ENCODE measurements at places on chromosomes 2 and 18.

- DNase-seq: no peak
These were observed 19.5 kb downstream of the BCL2 start for GRCh38 chr18:63299837-63300745.

DNA sequence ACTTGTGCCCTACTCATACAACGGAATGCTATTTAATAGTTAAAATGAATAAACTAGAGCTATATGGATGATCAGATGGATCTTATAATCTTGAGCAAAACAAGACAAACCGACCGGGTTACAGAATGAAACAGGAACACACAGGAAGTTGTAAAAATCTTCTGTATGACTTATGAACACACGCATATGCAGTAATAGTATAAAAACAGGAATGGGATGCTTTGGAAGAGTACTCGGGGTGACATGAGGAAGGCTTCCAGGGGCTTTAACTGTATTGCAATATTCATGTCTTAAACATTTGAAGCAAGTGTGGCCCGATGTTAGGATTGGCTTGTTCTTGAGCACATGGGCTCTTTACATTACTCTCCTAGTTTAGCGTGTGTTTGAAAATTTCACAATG lies 14.9 kb upstream of the E2F6 start:
- no peak for DNase-seq

DNA sequence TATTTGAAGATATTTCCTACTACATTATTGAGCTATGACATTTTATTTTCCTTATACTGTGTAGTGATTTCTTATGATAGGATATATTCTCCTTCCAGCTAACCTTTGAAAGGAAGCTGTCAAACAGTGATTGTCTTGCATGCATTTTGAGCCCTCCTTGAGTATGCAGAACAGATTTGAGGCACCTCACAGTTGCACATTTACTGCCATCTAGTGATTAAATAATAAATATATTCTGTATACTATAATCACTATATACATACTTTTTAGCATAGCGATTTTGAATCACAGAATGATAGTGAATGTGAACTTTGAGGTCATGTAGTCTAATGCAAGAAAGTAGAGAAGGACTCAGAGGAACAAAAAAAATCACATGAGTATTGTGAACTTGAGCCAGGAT lies 268.4 kb upstream of the CDH19 start:
- DNase-seq: no peak

DNA sequence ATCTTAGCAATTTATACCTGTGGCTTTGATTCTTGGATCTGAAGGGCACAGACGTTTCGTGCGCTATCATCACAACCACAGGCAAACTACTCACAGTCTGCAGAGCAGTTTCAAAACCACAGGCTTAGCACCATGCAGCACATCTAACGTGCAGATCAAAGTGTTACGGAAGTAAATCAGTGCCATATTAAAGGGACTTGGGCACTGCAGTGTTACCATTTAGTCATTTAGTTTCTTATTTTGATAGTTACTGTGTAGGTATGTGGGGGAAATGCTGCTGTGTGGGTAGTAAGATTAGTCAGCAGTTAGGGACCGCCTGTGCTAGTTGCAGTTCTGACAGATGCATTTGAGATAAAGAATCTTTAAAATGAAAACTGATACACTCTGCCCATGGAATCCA lies 384.0 kb downstream of the NBAS start:
- no peak for DNase-seq

DNA sequence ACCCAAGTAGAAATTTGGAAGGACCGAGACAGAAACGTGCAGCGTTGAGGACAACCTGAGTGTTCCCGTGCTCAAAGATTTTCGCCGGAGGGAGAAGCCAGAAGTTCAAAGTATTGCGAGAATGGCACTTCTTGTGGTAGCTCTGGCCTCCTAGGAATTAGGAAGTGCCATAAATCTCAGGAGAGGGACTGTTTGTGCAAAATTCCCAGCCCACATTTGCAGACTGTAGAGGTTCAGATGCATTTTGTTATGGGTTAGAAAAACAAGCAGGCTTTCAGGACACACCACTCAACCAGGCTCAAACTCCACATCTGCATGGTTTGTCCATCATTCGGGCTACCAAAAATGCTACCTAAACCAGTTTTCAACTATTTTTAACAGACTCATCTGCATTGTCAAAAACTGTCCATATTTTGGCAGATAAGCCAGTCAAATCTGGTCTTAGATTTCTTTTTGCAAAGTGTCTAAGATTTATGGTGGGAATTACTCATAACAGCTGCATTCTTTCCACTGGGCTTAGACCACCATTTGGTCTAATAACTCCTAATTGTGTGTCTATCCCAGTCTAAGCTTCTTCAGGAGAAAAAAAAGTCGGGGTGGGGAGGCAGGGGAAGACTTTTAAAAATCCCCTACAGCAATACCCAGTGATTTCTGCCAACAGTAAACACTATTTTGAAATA lies 422.9 kb downstream of the ARHGAP15 start:
- DNase-seq: no peak

DNA sequence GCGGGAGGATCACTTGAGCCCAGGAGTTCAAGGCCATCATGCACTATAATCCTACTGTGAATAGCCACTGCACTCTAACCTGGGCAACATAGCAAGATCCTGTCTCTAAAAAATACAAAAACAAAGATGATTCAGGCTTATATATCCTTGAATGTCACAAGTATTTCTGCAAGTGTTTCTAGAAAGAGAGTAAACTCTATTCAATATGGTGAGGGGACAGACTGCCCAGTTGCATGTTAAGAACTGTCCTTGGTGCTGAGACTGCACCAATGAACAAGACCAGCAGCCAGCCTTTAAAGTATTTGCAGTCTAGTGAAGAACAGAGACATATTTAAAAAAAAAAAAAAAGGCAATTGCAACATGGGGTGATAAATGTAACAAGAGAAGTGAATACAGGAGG lies 16.4 kb downstream of the MAP3K19 start:
- DNase-seq: peak; percentile 16

DNA sequence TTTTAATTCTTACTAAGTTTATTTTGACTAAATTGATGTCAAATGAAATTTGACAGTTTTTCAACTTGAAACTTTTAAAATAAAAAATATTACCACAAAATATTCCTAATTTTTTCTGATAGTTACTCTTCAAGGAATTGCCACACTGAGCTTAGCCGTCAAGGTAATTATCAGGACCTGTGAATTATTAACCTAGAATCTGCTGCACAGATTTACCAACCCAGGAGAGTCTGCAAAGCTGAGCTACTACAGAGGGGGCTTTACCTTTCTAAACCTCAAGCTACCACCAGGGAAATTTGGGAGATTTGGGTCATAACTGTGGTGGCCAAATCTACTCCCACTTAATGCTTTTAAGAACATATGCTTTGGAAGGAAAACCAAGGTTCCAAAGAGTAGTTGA lies 324.6 kb downstream of the CCDC178 start:
- no peak for DNase-seq

All from HEK293T (cell line).